Activated T-cell treated with anti-CD3 and anti-CD28 coated beads, Interleukin-2, amount 50 U/mL, for 1 hour (primary cell): ENCODE measurements at places on chromosomes 1 and 21.

GRCh38 chr1:86508583-86508969, 38.3 kb upstream of the CLCA4 start:
- DNase-seq: no peak

DNA sequence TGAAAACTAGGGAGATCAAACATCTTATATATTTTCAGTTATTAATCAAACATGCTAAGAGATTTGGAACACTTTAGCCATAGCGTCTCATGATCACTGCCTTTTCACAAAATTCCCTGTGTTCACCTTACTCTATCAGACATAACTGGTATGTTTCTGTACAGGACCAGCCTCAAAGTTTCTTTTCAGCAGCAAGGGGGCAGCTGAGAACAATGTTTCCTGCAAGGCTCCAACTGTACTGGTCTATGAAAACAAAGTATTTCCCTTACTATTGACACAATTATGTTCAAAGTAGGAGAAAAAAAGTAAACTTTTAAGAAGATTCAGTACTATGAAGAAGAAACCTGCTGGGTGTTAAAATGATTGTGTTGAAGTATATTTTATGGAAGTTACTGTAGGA, 98.5 kb downstream of the ATF6 start:
- DNase-seq: no peak

DNA sequence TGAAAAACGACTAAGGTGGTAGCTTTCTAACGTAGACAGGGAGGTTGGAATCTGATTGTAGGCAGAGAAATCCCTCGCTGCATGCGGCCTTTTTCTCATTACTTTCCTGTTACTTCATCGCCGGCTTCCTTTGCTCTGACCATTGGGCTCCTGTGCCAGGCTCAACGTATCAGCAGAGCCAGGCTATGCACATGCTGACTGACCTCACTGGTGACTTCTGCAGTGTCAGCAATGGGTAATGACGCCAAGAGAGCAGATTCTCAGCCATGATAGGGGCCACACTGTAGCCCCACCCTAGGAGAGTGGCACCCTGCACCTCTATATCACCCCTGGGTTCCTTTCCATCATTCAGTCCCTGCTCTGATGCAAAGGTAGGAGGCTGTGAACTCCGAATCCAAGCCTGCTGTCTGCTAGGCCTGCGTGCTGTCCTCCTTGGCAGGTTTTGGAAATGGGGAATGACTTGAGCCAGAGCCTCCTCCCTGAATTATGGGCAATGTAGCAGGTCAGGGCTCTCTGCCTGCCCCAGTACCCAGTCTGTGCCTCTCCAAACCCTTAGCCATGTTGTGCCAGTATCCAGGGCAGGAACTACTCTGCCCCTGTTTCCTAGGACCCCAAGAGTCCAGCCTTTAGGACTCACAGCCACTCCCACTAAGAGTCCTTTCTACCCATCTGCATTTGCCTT, 11.4 kb downstream of the PPFIA4 start:
- no peak for DNase-seq

GRCh38 chr21:34909492-34910292, 139.4 kb downstream of the RUNX1 start:
- DNase-seq: no peak

DNA sequence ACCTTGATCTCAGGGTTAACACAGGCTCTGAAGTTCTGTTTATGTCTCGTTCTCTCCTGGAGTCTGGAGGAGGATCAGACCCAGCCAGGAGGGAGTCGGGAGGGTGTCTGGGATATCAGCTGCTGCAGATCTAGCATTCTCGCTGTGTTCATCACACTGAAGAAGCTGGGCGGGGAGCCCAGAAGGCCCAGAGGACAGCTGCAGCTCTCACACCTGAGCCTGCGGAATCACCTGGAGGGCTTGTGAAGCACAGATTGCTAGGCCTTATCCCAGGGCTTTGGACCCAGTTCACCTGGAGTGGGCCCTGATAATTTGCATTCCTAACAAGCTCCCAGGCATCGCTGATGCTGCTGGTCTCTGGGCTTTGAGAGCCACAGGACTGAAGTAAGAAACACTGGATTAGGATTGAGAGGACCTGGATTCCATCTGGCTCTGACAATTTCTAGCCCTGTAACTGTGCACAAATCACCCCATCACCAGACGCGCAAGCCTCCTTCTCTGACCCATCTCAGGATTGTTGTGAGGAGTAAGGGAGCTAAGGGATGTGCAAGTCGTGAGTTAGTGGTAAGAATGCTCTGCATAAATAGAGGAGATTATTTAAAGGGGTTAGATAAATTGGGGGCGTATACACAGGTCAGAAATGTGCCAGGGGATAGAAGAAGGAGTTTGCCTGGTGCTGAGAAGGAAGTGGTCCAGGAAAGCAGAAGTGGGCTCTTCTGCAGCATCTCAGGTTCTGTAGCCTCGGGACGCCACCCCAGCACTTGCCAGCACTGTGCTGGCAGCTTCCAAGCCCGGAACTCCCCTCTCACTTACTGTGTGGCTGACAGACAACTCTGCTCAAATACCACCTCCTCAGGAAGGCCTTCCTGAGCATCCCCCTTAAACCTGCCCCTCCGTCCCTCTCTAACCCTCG, 19.1 kb downstream of the ABCA4 start:
- DNase-seq: no peak

GRCh38 chr1:245090491-245091090, 64.2 kb upstream of the KIF26B start:
- DNase-seq: no peak

DNA sequence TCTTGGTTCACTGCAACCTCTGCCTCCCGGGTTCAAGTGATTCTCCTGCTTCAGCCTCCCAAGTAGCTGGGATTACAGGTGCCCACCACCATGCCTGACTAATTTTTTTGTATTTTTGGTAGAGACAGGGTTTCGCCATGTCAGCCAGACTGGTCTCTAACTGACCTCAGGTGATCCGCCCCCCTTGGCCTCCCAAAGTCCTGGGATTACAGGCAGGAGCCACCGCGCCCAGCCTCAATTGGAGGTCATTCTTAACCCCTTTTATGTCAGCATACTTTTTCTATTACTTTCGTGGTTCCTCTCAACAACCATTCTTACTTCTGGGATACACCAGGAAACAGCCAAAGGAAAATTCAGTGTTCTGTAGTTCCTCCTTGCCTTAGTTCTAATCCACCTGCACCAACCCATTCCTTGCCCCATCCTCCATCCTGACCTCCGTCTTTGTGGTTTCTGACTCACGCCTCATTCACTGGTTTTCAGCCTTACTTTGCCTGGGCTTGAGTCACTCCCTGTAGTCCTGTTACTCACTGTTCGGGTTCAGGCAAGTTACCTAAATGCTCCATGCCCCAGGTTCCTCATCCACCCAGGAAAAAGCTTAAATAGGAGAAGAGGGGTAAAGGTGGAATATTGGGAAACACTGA, 12.9 kb upstream of the BCL10 start:
- no peak for DNase-seq

DNA sequence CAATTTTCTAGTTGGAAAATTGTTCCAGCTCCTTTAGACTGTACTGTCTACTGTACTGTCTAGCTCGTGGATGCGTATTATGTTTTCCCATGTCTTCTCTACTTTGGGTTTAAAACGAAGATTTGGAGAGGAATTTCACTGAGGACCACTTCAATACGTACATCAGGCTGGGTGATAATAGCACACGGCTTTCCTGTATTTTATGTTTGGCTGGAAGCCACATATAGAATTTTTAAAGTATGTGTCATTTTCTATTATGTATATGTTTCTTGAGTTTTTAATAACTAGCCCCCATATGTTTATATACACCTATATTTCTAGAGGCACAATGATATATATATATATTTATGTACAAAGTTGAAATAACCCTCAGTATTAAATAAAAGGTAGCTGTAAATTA, 226.4 kb downstream of the GREM2 start:
- DNase-seq: no peak

DNA sequence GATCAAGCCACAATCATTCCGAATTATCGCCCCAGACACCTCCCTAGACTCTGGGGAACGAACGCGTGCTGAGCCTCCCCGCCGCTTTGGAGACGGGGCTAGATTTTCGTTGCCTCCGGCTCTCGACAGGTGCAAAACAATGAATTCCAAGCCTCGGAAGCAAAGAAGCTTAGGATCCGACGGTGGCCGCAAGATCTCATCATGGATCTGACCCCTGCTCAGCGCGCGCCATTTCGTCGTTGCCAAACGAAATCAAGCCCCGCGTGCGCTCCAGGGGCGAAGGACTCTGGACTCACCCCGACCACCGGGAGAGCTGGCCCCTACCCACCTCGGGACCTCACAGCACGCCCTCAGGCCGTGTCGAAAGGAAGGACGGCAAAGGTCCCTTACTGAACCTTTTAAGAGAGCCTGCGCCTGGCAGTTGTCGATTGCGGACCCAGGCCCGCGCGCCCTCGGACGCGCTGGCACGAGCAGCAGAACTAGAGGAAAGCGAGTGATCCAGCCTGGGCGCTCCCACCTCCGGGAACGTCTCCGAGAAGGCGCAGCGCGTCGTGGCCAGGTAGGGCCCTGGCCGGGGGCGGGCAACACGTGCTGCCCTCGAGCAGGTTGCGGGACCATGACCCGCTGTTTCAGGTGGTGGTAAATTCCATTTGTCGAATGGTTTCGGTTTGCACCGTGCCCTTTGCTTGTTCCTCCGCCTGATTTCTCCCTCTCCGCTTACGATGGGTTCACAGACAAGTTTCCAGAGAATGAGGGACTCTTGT, 1.6 kb upstream of the RUNX3 start:
- DNase-seq: no peak

GRCh38 chr1:178417858-178418257, 78.9 kb downstream of the CLEC20A start:
- DNase-seq: no peak

- no peak for DNase-seq
Measured at GRCh38 chr1:235190431-235190830, 29.4 kb upstream of the RBM34 start.

DNA sequence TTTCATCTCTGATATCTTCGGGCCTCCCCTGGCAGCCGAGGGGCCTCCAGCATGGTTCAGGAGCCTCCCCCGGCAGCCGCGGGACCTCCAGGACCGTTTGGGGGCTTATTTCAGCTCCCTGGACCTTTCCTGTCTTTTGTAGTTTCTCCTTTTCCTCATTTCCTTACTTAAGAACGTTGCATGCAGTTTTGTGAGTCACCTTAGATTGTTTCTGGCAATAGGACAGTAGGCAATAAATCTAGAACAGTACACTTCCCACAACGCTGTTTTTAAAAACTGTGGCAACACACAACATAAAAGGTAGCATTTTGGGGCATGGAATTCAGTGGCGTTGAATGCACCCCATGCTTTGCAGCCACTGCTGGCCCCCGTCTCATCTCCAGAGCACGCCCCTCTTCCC, 24.4 kb downstream of the FAAP20 start:
- DNase-seq: no peak

DNA sequence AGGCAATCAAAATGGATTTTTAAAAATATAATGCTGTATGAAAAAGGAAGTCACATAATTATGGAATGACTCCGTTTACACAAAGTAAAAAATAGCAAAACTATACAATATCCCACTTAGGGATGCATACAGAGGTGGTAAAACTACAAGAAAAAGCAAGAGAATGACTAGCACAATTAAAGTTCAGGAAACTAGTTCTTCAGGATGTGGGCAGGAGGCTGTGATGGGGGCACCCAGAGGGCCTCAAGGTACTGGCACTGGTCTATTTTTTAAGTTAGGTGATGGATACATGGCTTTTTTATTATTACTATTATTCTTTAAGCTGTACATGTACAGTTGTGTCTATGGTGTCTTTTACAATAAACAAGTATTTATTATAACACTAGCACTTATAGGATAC, 1.4 kb upstream of the ZC3H12A start:
- no peak for DNase-seq

DNA sequence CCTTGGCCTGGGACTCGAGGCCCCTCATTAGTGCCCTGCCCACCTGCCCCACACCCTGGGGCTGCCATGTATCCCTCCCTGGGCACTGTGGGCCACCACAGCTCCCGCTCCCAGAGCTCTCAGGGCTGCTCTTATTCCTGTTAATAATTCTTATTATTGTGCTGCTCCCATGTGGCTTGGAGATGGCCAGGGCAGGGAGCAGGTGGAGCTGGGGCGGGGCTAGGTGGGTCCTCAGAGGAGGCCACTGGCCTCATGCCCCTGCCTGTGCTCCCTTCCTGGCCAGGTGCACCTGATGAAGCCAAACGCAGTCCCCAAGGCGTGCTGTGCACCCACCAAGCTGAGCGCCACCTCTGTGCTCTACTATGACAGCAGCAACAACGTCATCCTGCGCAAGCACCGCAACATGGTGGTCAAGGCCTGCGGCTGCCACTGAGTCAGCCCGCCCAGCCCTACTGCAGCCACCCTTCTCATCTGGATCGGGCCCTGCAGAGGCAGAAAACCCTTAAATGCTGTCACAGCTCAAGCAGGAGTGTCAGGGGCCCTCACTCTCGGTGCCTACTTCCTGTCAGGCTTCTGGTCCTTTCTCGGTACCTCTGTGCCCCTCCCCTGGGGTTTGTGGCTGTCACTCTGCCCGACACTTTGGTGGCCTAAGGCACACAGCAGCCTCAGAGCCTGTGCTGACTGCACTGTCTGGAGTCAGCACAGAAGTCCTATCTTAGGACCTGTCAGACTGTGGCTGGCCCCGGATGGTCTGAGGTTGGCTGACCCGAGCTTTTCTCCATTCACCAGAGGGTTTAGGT, 34.1 kb downstream of the BMP8A start:
- DNase-seq: no peak

- no peak for DNase-seq
Measured at GRCh38 chr1:107704911-107705310, 260.1 kb downstream of the VAV3 start.

DNA sequence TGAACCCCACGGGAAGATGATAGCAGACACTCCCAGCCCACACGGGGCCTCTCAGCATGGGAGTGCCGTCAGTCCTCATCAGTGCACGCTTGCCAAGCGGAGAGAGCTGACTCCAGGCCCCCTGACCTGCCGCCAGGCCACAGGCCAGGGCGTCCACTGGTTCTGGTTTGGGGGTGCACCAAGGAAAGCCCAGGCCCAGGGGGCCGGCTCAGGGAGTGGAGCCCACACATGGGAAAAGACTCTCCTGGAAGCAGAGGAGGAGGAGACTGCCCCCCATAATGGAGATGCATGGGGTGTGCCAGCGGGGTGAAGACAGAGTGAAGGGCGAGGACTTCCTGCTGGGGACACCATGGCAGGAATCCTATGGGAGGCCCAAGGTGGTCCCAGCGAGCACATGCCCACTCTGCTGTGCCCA, 6.4 kb downstream of the TRIM11 start:
- no peak for DNase-seq

DNA sequence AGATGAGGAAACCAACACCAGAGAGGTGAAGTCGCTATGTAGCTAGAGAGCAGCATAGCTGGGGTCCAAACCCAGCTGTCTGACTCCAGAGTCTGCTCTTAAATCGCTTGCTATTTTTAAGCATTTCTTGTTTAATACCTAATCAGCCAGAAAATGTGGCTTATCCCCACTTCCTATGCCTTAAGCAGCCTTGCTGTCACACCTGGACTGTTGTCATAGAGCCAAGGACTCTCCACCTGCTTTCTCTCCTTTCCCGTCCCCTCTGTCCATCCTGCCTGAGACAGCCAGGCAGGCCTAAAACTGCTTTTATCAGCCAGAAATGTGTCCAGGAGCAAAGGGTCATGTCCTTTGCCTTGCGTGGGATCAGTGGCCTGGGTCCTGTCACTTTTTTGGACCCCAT, 28.3 kb upstream of the EPHA8 start:
- DNase-seq: no peak

GRCh38 chr1:234525099-234525799, 46.3 kb upstream of the TARBP1 start:
- no peak for DNase-seq
